ENCODE measurements at places on chromosomes 1 and 21.

DNA sequence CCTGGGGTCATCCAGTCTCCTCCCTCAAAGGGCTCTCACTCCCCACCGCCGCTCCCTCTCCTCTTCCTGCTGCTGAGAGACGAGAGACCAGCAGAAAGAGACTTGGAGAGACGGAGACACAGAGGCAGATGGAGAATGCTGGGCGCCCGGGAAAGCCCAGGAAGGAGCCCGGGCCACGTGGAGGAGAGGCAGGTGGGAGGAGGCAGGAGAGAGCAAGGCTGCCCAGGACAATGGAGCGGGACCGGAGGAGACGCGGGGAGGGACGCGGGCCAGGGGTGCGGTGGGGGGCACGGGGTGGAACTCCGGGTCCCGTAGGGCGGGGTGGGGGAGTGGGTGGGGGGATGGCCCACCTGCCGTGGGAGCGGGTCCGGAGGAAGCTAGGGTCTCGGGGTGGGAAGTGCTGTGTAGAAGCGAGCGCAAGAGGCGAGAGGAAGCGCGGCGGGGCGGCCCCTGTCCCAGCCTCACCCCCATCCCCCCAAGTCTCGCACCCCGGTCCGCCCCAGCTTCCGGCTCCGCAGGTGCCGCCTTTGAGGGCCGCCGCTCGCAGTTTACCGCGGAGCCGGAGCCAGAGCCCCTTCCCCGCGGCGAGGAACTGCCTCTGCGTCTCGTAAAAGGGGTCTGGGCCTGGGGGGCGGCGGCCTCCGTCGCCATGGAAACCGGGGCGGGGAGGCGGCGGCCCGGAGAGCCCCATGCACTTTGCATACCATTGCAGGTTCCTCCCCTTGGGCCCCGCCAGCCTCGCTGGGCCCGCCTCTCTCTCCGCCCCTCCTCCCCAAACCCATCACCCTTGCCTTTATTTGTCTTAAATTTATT, 11.7 kb upstream of the EPHA2 start:
- DNase-seq = no peak

- DNase-seq = no peak
Observed at GRCh38 chr1:156658496-156658895, 16.6 kb downstream of the BCAN start.

GRCh38 chr1:209134001-209134400, 449.5 kb upstream of the CAMK1G start:
- DNase-seq = no peak

GRCh38 chr1:162179121-162179520, 109.6 kb downstream of the NOS1AP start:
- peak; percentile 35 for DNase-seq

DNA sequence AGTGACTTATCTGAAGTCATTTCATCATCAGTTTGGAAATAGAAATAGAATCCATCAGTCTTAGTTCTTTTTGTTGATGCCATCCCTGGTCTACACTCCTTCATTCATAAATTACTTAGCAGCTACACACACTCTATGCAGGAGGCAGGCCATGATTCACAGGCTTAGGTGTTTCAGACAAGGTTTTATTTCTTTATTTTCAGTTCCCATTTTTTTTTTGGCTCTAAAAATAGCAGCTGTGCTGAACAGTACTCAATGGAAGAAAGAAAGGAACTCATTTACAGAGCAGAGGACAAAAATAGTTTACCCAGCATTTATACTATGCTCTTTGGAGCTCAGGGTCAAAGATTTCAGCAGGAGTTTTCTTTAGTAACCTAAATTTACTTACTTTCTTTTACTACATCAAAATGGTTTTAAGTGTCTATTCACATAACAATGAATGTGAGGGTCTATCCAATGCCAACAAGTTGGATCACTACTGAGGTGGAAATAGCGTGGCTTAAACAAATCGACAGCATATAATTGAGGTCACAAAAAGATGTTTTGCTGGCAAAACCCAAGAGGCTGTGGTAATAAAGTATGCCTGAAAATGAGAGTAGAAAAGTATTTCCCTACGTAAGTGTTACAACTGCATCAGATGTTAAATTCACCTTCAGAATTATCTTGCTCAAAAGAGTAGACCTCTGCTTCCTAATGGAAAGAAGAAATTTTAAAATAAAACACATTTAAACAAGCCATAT, 7.7 kb downstream of the KRTAP19-8 start:
- no peak for DNase-seq

GRCh38 chr1:114547076-114547475, 34.3 kb downstream of the BCAS2 start:
- DNase-seq = no peak

GRCh38 chr1:206878456-206878855, 13.0 kb downstream of the IL20 start:
- no peak for DNase-seq

DNA sequence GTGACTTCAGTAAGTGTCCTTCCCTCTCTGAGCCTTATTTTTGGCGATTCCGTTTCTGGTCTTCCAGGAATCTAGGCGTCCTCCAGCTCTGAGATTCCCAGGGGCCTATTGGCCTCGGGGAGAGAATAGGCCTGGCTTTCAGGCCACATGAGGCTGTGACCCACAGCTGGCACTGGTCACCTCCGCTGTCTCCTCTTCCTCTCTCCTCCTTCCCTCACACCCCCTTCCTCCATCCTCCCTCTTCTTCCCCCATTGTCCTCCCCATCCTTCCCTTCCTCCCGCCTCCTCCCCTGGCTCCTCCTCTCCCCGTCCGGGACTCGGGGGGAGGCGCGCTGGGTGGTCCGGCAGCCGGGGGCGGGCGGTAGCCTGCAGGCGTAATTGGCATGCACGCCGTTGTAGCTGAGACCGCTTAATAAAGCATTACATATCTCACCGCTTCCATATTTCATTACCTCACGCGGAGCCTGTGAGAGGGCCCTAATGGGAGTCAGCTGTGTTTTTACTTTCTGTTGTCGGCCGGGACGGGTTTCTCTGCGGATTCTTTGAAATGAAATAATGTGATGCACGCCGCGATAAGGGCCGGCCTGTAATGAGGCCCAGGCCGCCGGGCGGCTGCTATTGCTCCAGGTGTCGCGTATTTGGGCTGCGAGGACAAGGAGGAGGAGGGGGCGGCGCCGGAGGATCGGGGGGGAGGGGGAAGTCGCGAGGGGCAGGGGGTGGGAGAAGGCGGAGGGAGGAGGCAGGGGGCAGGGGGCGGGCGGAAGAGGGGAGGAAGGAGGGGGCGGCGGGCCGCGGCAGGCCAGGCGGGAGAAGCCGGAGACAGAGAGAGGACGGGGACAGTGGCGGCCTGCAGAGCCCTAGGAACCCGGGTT, 95.3 kb downstream of the FOXD2 start:
- no peak for DNase-seq

DNA sequence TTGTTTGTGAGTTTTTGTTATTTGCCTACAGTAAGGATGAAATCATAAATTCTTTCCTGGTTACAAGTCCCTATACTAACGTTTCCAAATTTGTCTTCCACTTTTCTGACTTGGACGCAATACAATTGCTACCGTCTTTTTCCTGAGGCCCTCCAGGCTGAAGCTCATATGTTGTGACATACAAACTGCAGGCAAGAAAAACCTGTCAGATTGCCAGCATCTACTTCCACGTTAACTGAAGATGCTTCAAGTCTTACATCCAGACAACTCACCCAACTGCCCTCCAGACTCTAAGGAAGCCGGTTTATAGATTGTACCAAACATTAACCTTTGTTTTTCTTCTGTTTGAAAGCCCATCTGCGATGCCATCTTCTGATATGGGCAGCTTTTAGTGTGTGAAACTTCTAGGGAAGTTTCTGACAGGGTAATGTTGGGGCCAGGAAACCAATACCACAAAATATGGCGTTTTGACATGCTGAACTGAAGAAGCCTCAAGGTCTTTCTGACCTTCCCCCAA, 21.4 kb upstream of the RNF11 start:
- peak; percentile 77 for DNase-seq

- DNase-seq = no peak
Observed at GRCh38 chr1:167566766-167567165, 13.2 kb upstream of the CREG1 start.

GRCh38 chr1:248187363-248187762, 9.7 kb upstream of the OR2M3 start:
- DNase-seq = no peak

Data from bronchial epithelial cell (primary cell).